ENCODE measurements at places on chromosomes 1 and 21.

DNA sequence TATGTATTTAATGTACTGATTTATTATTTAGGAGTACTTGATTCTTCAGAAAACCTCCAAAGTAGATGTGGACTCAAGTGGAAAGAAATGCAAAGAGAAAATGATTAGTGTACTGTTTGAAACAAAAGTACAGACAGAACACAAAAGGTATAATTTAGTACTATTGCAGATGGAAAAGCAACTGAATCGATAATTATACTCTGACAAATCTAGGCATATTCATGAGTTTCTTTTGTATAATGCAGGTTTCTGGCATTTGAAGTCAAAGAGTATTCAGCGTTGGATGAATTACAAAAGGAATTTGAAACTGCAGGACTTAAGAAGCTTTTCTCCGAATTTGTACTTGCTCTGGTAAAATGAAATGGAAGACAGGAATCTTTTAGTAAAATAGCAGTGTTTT, 12.5 kb downstream of the RWDD3 start:
- DNase-seq = no peak

GRCh38 chr1:4676253-4676652, 21.8 kb downstream of the AJAP1 start:
- DNase-seq = no peak

- no peak for DNase-seq
Observed at GRCh38 chr21:44487831-44488230, 32.5 kb downstream of the LRRC3 start.

DNA sequence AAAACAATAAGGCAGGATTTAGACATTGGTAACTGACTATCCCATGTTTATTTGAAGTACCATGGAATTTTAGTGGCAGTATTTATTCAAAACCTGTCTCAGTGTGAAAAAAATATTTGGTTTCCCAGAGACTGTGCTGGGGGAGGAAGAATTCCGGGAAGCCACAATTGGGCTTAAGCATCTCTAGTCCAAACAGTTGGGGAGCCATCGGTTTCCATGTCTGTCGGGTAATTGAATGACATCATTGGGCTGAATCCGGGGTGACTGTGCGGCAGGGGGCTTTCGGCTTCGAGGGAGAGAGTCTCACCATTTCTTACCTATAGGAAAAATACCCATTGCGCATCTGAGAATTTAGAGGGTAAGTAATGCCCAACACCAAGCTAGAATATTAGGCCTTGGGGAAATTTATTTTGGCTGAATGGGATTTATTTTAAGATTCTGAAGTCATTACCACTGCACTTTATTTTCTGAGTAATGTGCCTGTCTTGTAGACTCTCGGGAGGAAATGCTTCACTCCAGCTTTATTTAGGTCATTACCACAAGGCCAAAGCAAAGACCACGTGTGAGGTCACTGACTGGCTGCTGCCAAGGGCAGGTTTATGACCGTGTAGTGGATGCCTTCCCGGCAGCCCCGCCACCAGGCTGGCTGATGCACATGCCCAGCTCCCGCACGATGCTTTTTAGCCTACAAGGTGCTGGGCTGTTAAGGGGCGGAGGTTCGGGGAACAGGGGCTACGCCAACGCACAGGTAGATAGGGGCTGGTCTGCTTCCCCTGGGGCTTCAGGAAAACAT, 23.1 kb upstream of the UMODL1 start:
- DNase-seq = peak; percentile 40

DNA sequence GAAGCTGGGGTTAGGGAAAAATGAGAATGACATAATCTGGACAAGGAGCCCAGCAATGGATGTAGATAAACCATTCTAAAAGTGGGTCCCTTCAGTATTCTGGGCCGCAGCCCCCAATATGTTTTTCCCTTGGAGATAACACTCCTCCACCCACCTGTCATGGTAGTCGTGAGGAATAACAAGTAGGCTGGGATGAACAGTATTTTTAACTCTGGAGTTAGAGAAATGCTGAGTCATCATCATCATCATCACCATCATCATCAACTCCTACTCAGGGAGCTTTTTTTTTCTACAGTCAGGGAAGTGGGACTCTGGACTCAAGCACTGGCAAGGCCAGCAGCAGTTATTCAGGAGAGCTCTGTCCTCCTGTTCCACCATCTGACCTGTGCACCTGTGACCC, 12.8 kb downstream of the CADM3 start:
- no peak for DNase-seq

GRCh38 chr1:174761335-174761734, 238.4 kb upstream of the CACYBP start:
- no peak for DNase-seq

- peak; percentile 20 for DNase-seq
Observed at GRCh38 chr1:53639251-53639763, 99.7 kb downstream of the GLIS1 start.

DNA sequence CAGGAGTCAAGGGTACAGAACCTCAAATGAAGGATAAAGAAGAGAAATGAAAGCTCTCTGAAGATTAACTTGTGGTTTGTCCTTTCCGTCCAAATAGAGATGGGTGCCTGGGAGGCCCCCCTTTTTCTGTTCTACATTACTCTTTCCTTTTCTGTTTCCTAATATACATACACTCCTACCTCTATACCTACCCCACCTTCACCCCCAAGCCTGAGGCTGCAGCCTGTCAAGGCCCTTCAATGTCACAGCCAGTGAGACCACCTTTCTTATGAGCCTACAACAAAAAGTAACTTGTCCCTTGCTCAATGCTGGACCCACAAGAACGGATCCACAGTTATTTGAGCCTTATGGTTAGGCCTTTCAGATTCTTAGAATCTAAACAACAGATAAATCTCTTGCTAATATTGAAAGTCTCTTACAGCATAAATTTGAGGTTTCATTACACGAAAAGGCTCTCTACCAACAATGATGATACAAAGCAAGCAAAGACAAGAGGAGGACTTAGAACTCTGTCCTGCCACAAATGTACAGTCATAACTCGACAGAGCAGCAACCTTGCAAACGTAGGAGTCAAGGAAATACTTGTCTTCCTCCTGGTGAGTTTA, 4.1 kb upstream of the TRAF3IP3 start:
- DNase-seq = no peak

DNA sequence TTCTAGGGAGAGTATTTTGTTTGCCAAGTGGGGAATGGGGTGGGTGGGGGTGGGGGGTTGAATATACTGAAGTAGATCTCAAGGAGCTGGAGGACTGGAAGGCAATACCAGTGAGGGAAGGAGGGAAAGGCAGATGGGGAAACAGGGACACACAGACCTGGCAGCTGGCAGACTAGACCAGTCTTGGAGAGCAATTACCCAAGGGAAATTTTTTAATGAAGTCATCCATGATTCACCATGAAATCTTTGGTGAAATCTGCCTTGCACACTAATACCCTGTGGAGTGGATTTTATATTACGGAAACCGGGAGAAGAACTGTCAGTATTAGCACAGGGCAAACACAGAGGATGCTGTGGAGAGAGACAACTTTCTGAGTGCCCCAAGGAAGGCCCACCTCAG, 29.7 kb upstream of the MARK1 start:
- DNase-seq = no peak

- DNase-seq = no peak
Observed at GRCh38 chr21:34967509-34968289, 81.4 kb downstream of the RUNX1 start.

GRCh38 chr1:53332186-53332564, 4.3 kb upstream of the LRP8 start:
- no peak for DNase-seq

GRCh38 chr1:14055442-14056223, 355.6 kb downstream of the PRDM2 start:
- no peak for DNase-seq
